ENCODE measurements at places on chromosomes 7 and 10. TPM values are rescaled to one million over a fixed set of nuclear protein-coding genes. Genes with fewer than 3 reads are reported as not detected.
A peak's percentile ranks its signal among the peaks of the same experiment; 100 is the strongest.

The AGR2 gene
- total RNA-seq: 376 TPM

GRCh38 chr7:133830081-133830480 lies 297.1 kb upstream of the LRGUK start:
- H3K4me1 ChIP-seq: no peaks in the 10 kb centered on the region
- H3K4me3 ChIP-seq: no peak overlapping the region
- DNase-seq: no peak
- H3K27ac ChIP-seq: no peak overlapping the region

DNA sequence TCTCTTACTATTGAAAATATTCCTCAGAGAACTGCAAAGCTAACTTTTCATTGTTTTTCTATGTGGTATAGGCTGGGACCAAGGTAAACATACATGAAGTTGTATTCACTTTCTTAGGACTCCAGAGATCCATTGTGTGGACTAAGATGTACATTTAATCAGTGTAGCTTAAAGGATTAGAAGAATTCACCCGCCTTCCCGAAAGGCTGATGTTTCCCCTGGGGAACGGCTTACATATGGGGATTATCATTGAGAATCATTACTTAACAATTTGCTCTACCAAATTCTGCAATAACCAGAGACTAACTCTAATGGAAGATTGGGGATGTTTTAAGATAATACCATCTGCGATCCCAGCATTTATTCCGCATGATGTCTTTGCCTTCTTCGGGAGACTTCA lies 257.1 kb upstream of the KIAA1217 start:
- no peaks in the 10 kb centered on the region for H3K27me3 ChIP-seq
- H3K27ac ChIP-seq: no peak overlapping the region

DNA sequence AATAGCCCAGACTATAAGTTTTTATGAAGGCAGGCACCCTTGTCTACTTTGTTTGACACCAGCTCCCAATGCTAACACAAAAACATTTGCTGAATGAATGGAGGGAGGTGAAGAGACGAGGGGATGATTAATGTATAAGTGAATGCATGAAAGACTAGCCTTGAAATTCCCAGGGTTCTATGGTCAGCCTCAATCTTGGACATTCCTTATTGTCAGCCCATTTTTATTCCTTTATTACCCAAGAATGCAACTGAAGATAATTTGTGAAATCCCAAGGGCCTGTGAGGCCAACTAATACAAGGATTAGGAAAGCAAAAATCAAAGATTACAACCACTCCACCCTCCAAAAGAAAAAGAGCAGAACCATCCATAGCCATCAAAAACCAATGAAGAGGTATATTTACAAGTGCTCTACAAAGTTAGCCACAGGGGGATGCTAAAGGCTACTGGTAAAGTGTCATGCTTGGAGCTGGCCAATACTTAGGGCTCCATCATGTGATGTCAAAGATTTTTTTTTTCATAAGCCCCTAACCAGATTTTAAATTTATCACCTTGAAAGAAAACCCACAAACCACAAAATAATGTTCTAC lies 40.0 kb upstream of the ASAH2 start:
- no peaks in the 10 kb centered on the region for H3K27me3 ChIP-seq
- H3K36me3 ChIP-seq: no peaks in the 10 kb centered on the region
- no peaks in the 10 kb centered on the region for H3K4me1 ChIP-seq
- no peak overlapping the region for H3K27ac ChIP-seq

DNA sequence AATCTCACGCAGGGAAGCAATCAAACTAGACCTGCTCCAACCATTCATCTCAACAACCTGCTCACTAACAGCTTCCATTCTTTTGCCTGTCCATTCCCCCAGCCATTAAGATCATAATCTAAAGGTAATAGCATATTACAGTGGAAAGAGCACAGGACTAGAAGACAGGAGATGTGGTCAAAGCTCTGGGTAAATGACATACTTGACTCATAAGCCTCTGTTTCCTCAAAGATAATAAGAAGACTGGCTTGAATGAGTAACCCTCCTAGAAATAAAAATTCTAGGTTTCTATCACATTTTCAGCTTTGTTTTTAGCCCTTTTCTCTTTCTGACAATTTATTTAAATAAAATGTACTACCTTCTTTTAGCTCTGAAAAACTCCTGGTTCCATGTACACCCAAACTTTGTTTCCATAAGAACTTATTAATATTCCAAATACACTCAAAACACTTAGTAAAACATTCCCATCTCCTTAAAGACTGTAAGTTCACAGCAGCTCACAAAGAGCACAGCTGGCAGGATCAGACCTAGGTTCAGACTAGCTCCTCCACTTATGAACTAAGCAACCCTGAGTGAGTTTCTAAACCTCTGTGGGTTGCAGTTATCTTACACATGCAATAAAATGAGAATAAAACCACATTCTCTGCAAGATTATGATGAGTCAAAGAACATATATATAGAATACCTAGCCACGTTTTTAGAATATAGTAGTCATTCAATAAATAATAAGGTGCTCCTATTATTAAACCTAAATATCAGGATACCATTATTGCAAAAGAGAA lies 11.6 kb downstream of the FAM204A start:
- H3K4me3 ChIP-seq: no peak overlapping the region
- peaks cover 90% of the 10 kb centered on the region for H3K36me3 ChIP-seq
- DNase-seq: no peak

DNA sequence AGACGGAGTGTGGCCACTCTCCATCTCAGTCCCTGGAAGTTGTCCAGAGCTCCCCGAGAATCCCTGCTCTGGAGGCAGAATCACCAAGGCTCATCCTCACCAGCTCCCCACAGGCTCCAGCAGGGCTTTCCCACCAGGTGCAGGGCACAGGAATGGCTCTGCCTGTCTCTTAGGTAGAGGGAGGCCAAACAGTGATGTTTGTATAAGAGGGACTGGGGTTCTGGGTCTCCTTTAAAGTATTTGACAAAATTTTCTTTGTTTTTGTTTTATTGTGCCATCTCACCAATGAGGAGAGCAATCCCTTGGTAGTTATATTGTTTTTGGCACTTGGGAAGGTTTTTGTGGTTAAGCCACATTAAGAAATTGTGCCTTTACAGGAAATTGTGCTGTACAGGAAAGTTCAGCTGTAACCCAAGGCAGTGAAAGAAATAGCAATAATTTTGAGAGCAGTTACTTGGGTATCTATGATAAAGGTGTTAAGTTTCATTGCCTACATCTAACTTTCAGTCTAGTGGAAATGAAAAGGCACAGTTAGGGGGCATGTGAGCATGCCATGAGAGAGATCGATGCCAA lies 219.3 kb upstream of the PRSS58 start:
- no peak for DNase-seq
- no peak overlapping the region for H3K27ac ChIP-seq
- H3K4me3 ChIP-seq: no peak overlapping the region

The DRGX gene
- total RNA-seq: not detected

- peaks cover 21% of the 10 kb centered on the region for H3K27me3 ChIP-seq
- no peaks in the 10 kb centered on the region for H3K36me3 ChIP-seq
- H3K4me3 ChIP-seq: no peak overlapping the region
- DNase-seq: no peak
- peaks cover 8% of the 10 kb centered on the region for H3K4me1 ChIP-seq
Observed at GRCh38 chr7:129790136-129790535, 162.6 kb downstream of the UBE2H start.

DNA sequence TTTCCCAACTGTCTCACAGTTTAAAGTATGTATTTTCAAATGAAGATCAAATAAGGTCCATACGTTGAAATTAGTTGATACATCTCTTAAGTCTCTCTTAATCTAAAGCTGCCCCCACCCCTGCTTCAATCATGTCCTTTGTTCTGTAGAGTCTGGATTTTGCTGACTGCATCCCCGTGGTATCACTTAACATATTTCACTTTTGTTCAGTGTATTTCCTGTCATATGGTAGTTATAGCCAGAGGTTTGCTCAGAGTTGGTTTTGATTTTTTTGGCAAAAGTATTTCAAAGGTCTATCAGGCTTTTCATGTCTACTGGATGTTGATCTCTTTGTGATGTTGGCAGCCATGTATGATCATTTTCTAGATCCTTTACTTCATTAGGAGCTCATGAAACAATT lies 54.4 kb upstream of the ARID5B start:
- H3K27ac ChIP-seq: no peak overlapping the region
- no peak overlapping the region for H3K4me3 ChIP-seq
- DNase-seq: no peak
- H3K4me1 ChIP-seq: no peaks in the 10 kb centered on the region
- H3K36me3 ChIP-seq: no peaks in the 10 kb centered on the region
- no peaks in the 10 kb centered on the region for H3K27me3 ChIP-seq

GRCh38 chr10:132634241-132634946 lies 96.8 kb downstream of the INPP5A start:
- H3K4me3 ChIP-seq: no peak overlapping the region
- no peaks in the 10 kb centered on the region for H3K27me3 ChIP-seq
- no peak for DNase-seq
- H3K27ac ChIP-seq: no peak overlapping the region

DNA sequence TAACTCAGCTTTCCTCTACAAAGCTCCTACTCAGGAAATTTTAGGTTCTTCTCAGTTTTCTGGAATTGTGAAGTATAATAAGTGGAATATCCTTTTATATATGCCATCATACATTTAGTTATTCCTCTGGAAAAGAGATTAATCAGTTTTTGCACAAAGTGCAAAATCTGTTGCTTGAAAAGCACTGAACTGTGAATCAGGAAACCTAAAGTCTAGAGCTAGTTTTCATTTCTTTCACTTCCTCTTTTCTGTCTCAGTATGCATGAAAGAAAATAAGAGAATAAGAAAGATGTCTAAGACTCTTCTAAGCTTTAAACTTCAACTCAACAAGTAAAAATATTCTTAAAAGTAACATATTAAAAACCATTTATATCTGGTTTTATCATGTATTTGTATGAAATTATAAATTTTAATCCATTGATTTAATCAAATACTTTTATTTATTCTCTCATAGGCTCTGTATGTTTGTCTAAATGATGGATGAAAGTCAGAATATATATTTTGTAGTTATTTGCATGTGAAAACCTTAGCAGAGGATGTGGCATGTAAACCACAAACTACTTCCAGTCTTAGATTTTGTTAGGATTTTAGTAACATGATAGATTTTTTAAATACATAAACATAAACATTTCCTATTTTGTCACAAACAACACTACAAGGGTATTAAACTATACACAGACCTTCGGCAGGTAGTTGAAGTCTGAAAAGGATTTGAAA lies 1073.0 kb downstream of the XPNPEP1 start:
- H3K36me3 ChIP-seq: no peaks in the 10 kb centered on the region
- DNase-seq: no peak
- no peaks in the 10 kb centered on the region for H3K27me3 ChIP-seq
- H3K27ac ChIP-seq: no peak overlapping the region
- H3K4me1 ChIP-seq: no peaks in the 10 kb centered on the region

GRCh38 chr10:59384761-59385160 lies 22.4 kb upstream of the FAM13C start:
- H3K4me1 ChIP-seq: no peaks in the 10 kb centered on the region
- no peak overlapping the region for H3K4me3 ChIP-seq
- DNase-seq: no peak

- peaks cover 16% of the 10 kb centered on the region for H3K4me1 ChIP-seq
- H3K27ac ChIP-seq: no peak within 1 kb of the TSS
- DNase-seq: peak; percentile 84
- no peaks in the 10 kb centered on the region for H3K36me3 ChIP-seq
Observed at GRCh38 chr10:80356563-80356988, at the start of the genes DYDC1 and DYDC2. Gene DYDC1 (minus strand): TSS chr10:80356755. CDS start chr10:80352601, 4,154 bp downstream. Gene DYDC2 (plus strand): TSS chr10:80356781. CDS start chr10:80362444, 5,663 bp downstream.

DNA sequence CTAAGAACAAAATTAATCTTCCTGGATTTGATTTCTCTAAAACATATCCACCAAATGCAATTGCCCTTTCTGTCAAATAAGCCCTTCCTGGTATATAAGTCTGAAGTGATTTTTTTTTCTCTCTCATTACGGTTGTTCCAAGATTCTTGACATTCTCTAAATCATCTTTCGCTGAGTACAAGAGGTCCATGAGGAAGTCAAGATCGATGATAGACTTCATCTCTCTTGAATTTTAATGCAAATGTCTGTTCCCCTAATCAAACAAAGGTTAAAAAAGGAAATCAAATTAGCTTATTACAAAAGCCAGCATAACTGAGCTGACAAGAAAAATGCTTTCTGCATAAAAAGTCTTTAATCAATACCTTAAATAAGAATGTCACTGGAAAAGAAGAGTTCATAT lies 77.4 kb upstream of the ITGB1 start:
- no peaks in the 10 kb centered on the region for H3K4me1 ChIP-seq
- H3K4me3 ChIP-seq: no peak overlapping the region
- no peak for DNase-seq

The MRPS33 gene
- 48.0 TPM for total RNA-seq
